ENCODE measurements at places on chromosomes 12 and 14.

GRCh38 chr14:72142328-72142727, 210.1 kb downstream of the RGS6 start:
- no peak for DNase-seq

- no peak for DNase-seq
Measured at GRCh38 chr14:46769292-46769691, 117.7 kb upstream of the RPL10L start.

- DNase-seq: no peak
Measured at GRCh38 chr14:23023022-23023794, 11.5 kb downstream of the PSMB5 start.

- peak; percentile 27 for DNase-seq
Measured at GRCh38 chr12:132084621-132085290, 59.4 kb downstream of the DDX51 start.

DNA sequence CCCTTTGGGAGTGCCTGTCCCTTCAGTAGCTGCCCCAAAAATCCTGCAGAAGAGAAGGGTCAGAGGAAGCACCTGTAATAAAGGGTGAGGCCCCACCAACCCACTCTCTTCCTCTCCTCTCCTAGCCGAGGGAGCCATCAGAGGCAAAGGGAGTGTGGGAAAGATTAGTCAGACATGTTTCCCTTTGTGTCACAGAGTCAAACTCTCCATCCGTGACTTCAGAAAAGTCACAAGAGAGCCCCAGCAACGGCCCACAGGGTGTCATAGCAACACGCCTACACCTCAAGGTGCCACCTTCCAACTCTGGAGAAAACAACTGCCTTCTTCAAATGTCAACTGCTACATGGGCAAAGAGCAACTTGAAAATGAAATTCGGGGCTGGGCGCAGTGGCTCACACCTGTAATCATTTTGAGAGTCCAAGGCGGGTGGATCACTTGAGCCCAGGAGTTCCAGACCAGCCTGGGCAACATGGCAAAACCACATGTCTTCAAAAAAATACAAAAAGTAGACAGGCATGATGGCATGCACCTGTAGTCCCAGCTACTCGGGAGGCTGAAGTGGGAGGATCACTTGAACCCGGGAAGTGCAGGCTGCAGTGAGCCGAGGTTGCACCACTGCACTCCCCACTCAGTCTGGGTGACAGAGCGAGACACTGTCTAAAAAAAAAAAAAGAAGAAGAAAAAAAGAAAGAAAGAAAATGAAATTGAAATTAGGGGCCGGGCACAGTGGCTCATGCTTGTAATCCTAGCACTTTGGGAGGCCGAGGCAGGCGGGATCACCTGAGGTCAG, 17.7 kb upstream of the CD27 start:
- DNase-seq: peak; percentile 79

DNA sequence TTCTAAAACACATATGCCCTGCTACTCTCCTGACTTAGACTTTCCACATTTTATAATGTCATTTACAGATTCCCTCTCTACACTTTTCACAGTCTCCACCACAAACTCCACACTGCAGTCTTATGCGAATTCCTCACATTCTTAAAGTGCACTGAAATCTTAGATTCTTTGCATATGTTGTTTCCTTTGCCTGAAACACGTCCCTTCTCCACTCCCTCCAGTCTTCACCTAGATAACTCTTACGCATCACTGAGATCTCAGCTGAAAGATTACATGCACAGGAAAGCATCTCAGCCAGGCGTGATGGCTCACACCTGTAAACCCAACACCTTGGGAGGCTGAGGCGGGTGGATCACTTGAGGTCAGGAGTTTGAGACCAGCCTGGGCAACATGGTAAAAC, 3.8 kb upstream of the ARHGAP9 start:
- no peak for DNase-seq

DNA sequence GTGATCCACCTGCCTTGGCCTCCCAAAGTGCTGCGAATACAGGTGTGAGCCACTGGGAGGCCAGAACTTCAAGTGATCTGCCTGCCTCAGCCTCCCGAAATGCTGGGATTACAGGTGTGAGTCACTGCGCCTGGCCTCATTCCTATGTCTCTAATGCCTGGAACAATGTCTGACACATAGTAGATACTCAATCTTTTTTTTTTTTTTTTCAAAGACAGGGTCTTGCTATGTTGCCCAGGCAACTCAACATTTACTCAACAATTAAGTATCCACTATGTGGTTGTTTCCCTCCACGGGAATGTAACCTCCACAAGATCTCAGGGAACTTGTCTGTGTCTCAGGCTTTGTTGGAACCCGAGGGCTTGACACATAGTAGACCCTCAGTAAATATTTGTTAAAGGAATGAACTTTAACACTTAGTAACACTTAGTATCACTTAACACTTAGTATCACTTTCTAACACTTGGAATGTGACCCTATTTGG, 3.0 kb upstream of the TMEM120B start:
- DNase-seq: no peak

GRCh38 chr14:62696929-62697328, 348.3 kb downstream of the KCNH5 start:
- no peak for DNase-seq

GRCh38 chr14:103281496-103282231, 52.4 kb upstream of the EIF5 start:
- DNase-seq: no peak

DNA sequence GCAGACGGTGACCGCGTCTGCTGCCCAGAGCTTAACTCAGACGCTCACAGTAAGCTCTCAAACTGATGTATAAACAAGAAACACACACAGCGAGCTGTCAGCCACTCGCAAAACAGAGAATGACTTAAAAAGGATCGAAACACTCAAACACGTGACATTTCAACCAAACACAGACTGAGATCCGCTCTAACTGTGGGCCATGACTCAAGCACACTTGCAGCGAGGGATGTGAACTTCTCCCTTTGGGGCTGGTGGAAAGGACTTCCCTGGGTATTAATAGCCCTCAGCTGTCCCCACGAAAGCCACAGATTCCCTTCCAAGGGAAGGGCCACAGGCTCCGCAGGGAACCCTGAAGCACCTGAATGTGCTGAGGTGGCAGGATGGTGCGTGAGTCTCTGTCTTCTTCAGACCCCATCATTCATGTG, 29.1 kb downstream of the CCDC88C start:
- no peak for DNase-seq

GRCh38 chr12:22865822-22866221, 240.9 kb downstream of the ETNK1 start:
- no peak for DNase-seq

- DNase-seq: no peak
Measured at GRCh38 chr12:57090490-57090889, 1.6 kb downstream of the NAB2 start.

DNA sequence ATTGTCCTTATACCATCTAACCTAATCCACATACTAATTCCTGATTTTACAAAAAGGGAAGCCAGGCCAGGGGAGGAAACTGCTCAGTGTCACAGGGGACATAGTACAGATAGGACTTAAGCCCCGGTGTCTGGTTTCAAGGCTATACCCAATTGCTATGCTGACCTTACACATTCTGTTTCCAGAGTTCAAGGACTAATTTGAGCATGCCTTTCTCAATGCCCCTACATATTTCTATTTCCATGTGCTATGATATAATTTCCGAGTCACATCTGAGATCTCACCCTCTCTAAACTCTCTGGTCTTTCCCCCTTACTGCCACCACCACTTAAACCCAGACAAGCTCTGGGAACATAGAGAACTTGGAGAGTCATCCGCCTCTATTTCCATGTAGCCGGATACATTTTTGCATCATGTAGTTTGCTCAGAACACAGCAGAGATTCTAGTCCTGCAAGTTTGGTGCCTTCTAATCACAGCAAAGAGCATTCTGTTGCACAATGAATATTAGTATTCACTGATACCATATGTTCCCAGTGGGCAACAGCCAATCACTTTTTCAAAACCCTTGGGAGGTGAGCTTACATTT, 34.2 kb downstream of the PPM1H start:
- no peak for DNase-seq

DNA sequence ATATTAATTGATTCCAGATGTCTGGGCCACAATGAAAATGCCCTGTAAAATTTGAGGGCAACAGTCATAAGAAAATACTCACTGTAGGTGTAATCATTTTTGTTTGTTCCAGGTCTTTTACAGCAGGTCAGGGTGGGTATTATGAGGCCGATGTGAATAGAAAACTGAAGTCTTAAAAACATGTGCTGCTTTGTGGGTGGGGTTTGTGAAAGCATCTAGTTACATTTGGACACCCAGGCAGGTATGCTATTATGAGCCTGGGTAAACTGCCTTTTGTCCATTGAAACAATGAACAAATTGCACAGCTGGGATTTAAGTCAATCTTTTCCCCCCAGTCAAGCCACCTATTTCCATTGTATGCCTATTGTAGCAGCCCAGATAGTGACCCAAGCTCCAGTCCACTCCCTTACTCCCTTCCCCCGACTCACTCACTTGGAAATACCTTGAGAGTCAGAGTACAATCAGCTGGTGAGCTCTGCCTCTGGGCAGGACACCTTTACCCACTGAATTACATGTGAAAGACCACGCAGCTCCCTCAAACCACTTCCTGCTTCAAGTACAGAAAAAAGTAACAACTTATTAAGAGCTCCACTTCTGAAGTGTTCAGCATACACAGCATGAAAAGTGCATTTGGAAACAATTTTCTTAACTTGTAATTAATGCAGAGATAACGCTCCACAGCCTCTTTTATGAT, 1.8 kb downstream of the IGF1 start:
- DNase-seq: no peak

DNA sequence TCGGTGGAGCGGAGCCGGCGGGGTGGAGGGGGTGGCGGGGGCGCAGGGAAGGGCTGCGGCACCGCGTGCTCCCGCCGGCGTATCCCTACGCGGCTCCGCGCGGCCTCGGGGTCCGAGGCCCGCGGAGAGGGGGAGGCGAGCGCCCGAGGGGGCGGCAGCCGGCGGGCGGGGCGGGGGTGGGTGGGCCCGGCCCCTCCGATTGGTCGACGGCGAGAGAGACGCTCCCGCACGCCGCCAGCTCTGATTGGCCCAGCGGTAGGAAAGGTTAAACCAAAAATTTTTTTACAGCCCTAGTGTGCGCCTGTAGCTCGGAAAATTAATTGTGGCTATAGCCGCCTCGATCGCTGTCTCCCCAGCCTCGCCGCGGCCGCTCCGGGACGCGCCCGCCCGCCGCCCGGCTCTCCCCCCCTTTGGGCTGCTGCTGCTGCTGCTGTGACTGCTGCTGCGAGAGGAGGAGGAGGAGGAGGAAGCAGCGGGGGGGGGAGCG, at the start of gene FOXG1:
FOXG1 (plus strand) TSS at position 319 of the 487 bp plus-strand sequence. CDS start 493 bp downstream, outside the sequence.
- no peak for DNase-seq

- no peak for DNase-seq
Measured at GRCh38 chr12:6607751-6608591, 792 bp upstream of the CHD4 start.

GRCh38 chr12:15700595-15700994, 88.6 kb downstream of the EPS8 start:
- no peak for DNase-seq

All from activated CD8-positive, alpha-beta memory T cell treated with anti-CD3 and anti-CD28 coated beads for 48 hours (primary cell).